ENCODE measurements at places on chromosomes 13 and 19. TPM values are rescaled to one million over a fixed set of nuclear protein-coding genes. Genes with fewer than 3 reads are reported as not detected.

- no peak for DNase-seq
Measured at GRCh38 chr13:28467034-28467433, 27.9 kb downstream of the FLT1 start.

- DNase-seq = no peak
Measured at GRCh38 chr13:110272227-110272626, 34.7 kb downstream of the COL4A1 start.

DNA sequence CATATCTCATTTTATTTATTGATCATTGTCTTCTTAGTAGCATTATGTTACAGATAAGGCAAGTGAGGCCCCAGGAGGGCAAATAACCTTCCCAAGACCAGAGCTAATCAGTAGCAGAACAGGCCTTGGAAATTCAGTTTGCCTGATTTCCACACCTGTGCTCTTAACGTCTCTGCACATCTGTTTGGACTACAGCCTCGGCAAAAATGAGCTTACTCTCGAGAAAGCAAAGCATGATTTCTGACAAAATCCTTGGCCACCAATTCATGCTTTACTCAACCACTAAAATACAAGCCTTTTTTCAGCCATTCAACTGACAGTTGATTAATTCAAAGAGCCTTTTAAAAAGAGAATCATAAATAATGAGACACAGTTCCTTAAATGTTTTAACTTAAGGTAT is 309.3 kb upstream of the HTR2A start:
- DNase-seq = no peak

DNA sequence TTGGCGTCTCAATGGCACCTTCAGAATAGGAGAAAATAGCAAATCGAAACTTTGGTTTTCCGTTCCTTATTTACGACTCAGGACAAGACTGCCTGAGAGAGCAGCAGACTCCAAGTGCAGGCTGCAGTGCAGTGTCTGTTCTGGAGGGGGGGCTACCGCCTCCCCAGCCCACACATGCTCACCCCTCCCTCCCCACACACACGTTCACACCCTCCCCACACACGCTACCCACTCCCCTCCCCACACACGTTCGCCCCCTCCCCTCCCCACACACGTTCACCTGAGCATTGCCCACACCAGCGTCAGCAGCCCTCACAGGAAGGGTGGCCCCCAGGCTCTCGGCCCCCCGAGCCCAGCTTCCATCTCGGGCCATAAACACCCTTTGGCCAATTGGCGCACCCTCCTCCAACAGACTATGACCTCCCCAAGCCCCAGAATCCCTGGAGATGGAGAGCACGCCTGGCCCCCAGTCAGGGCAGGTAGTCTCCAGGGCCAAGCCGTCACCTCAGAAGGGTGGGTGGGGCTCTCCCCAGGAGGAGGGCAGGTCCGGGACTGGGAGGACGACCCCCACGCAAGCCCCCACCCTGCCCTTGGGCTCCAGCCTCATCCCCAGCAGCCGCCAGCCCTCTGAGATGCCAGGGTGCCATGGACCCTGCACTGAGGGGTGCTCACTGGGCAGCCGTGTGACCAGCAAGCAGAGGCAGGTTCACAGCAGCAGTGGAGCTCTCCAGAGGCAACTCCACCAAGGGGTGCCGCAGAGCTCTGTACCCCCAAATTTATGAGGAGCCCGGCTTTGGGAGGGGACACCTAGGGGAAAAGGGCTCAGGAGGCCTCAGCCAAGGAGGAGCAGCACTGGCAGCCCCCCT is 27.5 kb downstream of the RASA3 start:
- DNase-seq = no peak

GRCh38 chr13:99425485-99426341 is 75.6 kb upstream of the TM9SF2 start:
- DNase-seq = no peak

The ANKRD24 gene
- total RNA-seq = 0.44 TPM

All from tibial nerve (tissue), 4 donors.